Calu3 (cell line): ENCODE measurements at places on chromosomes 11 and 22. TPM values are rescaled to one million over a fixed set of nuclear protein-coding genes. Genes with fewer than 3 reads are reported as not detected.

Gene RAB3IL1
- 0.76 and 2.4 TPM in 2 replicates for total RNA-seq

Gene RASD2
- 0.10 and 0.14 TPM in 2 replicates for total RNA-seq

Gene FZD4
- total RNA-seq: 2.5 and 2.7 TPM in 2 replicates

Gene OR2D2
- not detected in 2 replicates for total RNA-seq

Gene PRMT3
- total RNA-seq: 23.1 and 24.0 TPM in 2 replicates

Gene PIWIL4
- total RNA-seq: 7.7 and 9.9 TPM in 2 replicates

Gene GNB1L
- 9.1 and 13.0 TPM in 2 replicates for total RNA-seq

Gene C11orf91
- 5.8 and 7.6 TPM in 2 replicates for total RNA-seq

Gene DRAP1
- 106 and 114 TPM in 2 replicates for total RNA-seq

Gene TP53I11
- total RNA-seq: 27.8 and 69.5 TPM in 2 replicates

Gene GRM5
- 8.3 and 9.2 TPM in 2 replicates for total RNA-seq

Gene OR10G6
- total RNA-seq: not detected in 2 replicates

Gene CLCF1
- 7.1 and 7.5 TPM in 2 replicates for total RNA-seq

Gene ACO2
- total RNA-seq: 94.0 and 94.5 TPM in 2 replicates

Gene DMC1
- total RNA-seq: 4.1 and 4.4 TPM in 2 replicates

Gene TMPRSS5
- 7.4 and 9.6 TPM in 2 replicates for total RNA-seq

Gene NARS2
- 17.8 and 20.2 TPM in 2 replicates for total RNA-seq

DNA sequence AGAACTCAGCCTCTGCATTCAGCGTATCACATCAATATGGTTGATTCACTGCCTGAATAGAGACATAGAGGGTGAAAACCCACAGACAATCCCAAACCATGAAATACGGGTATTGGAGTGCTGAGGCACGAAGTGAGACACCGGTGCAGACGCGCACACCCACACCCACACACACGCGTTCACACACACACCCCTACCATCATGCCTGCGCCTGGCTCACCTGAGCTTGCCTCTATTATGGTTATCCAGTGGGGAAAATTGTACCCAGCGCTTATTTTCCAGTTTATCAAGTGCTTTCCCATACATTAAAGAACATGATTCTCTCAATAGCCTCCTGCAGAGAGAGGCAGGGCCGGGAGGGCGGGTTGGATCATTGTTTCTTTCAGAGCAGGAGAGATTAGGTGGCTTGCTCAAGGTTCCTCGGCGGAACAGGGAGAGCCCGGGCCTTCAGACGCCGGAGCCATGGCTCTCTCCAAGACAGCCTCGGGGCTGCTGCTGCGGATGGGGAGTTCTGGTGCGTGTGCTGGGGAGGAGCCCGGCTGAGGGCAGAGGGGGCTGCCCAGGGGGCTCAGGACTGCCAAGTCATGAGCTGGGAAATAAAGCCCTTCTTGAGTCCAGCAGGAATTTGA, 78.9 kb upstream of the THY1 start:
- no peak for DNase-seq

- DNase-seq: no peak
Measured at GRCh38 chr11:74204701-74205100, 33.6 kb downstream of the PPME1 start.

- no peak for DNase-seq
Measured at GRCh38 chr11:113977071-113977490, 2.2 kb downstream of the HTR3A start.

DNA sequence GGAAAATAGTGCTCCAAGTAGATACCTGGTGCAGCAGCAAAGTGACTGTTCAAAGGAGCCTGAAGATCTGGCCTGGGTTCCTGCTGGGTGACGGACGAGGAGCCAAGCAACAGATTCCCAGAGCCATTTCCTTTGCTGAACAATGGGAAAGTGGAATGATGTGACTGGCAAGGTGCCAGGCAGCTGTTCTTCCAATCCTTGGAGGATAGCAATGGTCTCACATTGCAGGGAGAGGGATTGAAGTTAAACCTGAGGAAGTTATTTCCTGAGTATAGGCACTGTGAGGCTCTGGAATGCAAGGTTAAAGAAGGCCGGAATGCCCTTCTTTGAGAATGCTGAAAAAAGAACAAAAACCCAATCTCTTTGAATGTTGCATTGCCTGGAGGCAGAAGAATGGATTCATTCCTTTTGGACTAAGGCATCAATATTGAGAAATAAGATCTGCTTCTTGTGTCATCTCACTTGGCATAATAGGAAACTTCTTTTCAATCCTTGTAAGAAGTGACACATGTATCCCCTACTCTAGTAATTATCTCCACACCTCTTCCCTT, 223.8 kb downstream of the BLID start:
- DNase-seq: no peak

GRCh38 chr11:73931039-73931645, 19.7 kb upstream of the DNAJB13 start:
- peak; percentile 42 for DNase-seq

- DNase-seq: no peak
Measured at GRCh38 chr11:69467646-69468045, 13.8 kb upstream of the LINC01488 start.

DNA sequence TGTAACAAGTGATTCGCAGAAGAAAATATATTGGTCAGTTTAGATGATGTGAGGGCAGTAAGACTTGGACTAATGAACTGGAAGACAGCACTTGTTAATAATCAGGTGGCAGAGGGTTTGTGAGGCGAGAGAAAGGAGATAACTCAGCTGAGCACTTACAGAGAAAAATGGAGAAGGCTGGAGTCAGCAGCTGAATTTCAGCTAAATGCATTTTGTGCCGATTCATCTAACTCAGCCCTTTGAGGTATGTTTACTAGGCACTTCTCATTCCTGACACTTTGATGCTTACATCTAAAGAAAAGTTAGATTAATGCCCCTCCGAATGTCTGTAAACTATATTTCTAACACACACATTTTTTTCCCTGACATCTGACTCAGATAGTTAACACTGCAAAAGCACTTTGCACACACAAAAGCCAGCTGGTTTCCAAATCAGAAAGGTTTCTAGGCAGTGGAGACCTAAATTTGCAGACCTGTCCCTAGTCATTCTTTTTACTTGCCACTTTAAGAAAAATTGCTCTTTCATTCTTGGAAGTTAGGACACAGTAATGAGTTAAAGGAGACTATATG, 859.5 kb upstream of the CCDC90B start:
- DNase-seq: no peak

DNA sequence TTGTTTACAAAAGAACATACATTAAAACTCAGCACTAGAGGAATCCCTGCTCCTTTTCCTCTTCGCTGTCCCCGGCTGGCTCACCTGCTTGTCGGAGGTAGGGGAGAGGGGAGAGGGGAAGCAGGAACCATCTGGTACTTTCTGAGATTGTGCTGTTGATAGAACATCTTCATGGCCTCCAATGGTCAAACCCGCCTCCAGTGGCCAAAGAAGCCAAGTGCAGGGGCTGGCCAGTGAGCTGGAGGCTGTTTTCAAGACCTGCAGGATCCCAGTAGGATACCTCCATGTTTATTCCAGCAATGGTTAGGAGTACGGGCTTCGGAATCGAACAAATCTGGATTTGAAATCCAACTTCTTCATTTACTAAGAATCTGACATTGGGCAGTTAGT, 92.6 kb downstream of the PKNOX2 start:
- no peak for DNase-seq

DNA sequence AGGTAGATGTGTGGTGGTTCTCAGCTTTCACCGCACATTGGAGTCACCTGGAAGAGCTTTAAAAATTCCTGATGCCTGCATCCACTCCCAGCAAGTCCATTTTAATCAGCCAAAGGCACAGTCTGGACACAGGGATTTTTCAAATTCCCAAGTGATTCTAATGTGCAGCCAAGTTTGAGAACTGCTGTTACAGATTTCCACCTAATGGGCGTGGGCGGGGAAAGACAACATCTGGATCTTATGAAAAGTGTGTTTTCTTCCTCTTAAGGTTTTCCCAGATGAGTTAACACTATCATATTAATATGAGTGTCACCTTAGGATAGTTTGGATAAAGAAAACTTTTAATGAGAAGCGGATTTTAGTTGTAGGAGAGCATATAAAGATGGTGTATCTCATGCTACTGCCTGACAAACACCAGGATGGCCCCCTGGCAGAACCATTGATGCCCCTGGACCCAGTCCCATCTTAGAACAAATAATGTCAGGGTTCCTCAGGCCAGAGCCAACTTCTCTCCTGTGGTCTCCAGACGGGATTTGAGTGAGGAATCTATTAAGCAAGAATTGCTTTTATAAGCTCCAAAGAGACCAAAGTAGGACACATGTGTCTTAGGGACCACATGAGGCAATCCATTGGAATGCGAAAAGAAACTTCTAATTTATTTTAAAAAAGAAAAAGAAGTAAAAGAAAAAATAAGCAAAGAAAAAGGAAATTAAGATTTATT, 31.9 kb downstream of the POU2AF1 start:
- DNase-seq: no peak

GRCh38 chr11:1780700-1781592, 17.2 kb upstream of the CTSD start:
- no peak for DNase-seq

- no peak for DNase-seq
Measured at GRCh38 chr11:114225661-114226060, 70.5 kb upstream of the NNMT start.

DNA sequence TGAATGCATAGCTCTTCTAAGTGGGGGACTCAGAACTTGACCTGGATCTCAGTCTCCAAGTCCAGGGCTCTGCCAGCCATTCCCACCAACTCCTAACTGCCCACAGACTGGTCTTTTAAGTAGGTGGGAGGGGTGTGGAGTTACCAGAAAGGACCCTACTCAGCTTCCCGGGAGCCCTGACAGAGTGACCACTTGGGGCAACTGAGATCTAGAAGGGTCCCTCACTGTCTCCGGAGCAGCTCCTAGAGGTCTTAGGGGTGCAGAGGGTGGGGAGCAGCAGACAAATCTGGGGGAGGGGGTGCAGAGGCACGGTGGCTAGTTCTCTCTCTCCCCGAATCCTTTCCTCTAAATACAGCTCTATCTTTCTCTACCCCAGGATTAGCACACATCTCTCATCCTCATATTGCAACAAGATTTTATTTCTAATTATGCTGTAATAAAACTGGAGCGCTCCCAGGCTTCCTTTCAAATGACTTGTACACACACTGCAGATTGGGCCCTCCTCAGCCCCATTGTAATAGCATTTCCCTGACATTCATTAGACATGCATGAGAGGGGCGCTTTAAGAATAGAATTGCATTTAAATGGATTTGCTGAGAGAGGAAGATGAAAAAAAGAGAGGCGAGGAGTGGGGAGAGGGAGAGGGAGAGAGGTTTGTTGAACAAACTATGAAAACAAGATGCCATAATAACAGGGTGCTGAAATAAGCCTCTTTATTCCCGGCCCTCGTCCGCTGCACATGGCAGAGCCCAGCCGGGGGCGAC, 219.0 kb downstream of the CEP164 start:
- DNase-seq: no peak

- DNase-seq: no peak
Measured at GRCh38 chr11:9211322-9211721, 53.8 kb downstream of the DENND5A start.

DNA sequence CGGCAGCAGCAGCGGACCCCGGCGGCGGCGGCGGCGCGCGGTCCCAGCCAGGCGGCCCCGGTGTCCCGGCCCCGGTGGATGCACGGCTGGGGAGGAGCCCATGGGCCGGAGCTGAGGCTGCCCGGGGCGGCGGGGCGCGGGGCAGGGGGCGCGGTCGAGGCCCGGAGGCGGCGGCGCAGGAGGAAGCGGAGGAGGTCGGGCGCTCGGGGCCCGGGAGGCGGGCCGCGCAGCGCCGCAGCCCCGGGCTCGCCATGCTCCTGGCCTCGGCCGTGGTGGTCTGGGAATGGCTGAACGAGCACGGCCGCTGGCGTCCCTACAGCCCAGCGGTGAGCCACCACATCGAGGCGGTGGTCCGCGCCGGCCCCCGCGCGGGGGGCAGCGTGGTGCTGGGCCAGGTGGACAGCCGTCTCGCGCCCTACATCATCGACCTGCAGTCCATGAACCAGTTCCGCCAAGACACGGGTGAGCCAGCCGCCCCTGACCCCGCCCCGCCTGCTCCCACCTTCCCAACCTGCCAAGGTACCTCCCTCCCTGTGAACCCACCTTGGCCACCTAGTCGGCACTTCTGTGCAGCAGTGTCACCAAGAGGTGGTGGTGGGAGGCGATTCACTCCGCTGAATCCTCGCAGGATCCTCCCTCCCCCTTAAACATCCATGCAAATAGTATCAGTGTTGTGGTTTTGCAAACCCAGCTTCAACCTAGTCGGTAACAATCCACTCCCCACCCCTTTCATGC, 580 bp downstream of the DTX4 start:
- DNase-seq: peak; percentile 54

DNA sequence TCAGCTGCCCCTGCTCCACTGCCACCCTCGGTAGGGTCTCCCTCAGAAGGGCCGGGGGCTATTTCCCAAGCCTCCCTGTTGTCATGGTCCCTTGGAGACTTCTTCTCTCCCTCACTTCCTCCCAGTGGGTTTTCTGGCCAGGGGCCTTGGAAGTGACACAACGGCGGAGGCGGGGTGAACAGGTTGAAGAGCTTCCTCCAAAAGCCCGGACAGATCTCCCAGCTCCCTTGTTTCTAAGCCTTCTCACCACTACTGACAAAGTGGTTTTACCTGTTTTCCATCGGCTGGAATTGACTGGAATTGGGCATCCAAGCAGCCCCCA, 14.5 kb downstream of the MYH9 start:
- DNase-seq: peak; percentile 55

GRCh38 chr11:18171377-18172000, 1.1 kb upstream of the MRGPRX4 start:
- peak; percentile 28 for DNase-seq

- no peak for DNase-seq
Measured at GRCh38 chr11:67465189-67465510, 3.9 kb downstream of the TMEM134 start.

- peak; percentile 81 for DNase-seq
Measured at GRCh38 chr22:32204856-32205722, at the start of gene RFPL2. Gene RFPL2 (minus strand): TSS chr22:32205073. CDS start chr22:32202451, 2,622 bp downstream.

DNA sequence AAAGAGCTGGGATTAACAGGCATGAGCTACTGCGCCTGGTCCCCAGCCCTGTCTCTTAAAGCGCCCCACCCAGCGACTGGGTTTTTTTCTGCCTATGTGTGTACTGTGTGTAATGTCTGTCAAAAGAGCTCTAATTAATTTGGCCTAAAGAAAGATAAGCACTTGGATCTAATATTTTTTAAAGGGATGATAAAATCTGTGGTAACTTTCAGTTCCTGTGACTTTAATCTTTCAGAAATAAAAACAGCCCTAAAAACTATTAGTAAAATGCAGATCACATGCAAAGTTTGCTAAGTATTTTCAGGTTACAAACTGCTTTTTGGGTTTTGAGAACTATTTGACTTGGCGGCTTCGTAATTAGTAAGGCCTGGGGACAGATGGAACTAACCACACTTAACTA, 1358.7 kb downstream of the LRRC4C start:
- DNase-seq: no peak

DNA sequence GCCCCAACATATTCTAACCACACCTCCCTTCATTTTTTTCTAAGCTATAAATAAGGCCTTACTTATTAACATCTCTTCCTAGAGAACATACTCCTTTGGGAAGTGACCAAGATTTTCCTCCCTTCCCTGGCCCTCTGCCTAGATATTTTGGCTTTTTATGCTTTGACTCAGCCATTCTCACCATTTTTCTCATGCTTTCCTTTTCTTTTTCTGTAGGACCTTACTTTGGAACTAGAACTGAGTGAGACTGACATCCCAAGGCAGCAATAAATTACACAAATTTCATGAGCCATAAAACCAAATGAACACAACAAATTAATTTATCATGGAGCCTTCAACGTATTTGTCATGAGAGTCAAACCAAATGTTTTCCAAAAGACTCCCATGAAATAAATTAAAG, 142.7 kb upstream of the CTSC start:
- no peak for DNase-seq

GRCh38 chr22:18130018-18130417, 19.4 kb downstream of the TUBA8 start:
- DNase-seq: no peak

- DNase-seq: no peak
Measured at GRCh38 chr11:81000334-81000733, 1559.5 kb upstream of the TENM4 start.
